ENCODE measurements at places on chromosomes 1 and 21. TPM values are rescaled to one million over a fixed set of nuclear protein-coding genes. Genes with fewer than 3 reads are reported as not detected.

The AGMAT gene
- total RNA-seq = 0.18 TPM

The SPATA21 gene
- total RNA-seq = 0.49 TPM

The SETD4 gene
- 21.5 TPM for total RNA-seq

The UCHL5 gene
- total RNA-seq = 34.0 TPM

The SLC5A9 gene
- 0.40 TPM for total RNA-seq

The CNIH3 gene
- 6.7 TPM for total RNA-seq

The PFDN2 gene
- total RNA-seq = 57.0 TPM
